ENCODE measurements at places on chromosomes 11 and 22.

DNA sequence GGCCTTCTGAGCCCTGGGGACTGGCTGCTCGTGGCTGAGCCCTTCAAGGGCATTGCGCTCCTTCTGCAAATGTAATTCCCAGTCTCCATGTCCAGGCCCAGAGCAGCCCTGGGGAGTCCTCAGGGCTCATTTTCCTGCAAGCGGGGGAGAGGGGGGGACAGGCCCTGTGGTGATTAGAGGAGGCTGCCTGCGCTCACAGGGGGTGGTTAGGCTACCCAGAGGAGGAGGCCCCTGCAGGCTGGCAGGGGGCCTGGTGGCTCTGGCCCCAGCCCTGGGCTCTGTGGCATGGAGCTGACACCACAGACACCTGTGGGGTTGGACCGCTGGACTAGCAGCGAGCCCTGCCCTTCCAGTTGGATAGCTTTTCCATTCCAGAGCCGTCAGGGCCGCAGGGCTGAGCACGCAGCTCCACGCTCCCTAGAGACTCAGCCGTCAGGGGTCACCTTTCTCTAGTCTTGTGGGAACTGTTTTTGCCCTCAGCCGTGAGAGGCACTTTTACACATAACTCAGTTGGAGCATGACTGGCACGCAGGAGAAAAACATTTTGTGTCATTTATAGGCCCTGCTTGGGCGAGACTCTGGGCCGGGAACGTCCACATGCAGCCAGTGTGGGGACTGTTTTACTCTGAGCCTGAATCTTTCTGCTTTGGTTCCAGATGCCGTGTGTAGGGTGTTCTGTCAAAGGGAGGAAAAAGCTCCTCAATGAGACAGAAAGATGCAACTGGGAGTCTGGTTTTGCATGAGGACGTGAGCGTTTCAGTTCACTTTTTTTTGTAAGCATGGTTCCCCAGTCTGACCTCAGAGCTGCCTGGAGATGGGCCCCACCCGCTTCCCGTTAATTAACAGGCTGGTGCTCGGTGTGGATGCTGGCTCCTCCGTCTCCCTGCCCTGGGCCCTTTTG is 58.1 kb downstream of the LRP5 start:
- DNase-seq, result no peak

DNA sequence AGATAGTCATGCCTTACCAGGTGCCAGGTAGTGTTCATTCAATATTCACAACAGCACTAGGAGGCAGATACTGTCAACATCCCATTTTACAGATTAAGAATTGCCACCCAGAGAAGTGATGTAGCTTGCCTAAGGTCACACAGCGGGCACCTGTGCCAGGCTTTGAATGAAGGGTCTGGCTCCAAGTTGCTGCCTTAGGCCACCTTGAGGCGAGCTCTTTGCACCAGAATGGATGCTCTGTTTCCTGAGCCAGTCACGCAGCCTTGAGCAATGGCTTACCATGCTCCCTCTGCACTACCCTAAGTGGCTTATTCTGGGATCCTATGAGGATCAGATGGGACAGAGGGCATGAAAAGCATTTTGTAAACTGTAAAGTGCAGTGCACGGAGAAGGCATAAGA is 25.1 kb upstream of the TIMP3 start:
- DNase-seq, result no peak

GRCh38 chr11:95282291-95282751 is 51.3 kb upstream of the SESN3 start:
- DNase-seq, result no peak

DNA sequence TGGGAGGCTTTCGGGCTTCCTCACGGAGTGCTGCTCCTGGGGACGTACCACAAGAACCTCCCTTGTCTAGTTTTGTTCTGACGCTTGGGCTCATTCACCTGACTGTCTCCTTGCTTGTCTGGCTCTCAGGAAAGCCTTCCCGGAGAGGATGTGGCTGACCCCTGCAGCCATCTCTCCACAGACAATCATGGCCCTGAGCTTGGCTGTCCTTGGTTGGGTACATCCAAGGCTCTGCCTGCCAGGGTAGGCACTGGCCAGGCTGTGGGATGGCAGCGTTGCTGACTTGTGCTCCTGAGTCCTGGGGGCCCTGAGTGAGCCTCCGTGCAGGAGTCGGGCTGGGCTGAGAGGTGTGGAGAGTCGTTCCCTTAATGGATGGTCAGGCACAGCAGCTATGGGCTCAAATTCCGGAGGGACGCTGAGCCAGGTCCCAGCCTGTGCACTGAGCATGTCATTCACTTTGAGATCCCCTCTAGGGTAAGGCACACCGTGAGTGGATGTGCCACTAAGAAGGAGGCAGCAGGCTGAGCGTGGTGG is 32.8 kb downstream of the BCR start:
- DNase-seq, result no peak

DNA sequence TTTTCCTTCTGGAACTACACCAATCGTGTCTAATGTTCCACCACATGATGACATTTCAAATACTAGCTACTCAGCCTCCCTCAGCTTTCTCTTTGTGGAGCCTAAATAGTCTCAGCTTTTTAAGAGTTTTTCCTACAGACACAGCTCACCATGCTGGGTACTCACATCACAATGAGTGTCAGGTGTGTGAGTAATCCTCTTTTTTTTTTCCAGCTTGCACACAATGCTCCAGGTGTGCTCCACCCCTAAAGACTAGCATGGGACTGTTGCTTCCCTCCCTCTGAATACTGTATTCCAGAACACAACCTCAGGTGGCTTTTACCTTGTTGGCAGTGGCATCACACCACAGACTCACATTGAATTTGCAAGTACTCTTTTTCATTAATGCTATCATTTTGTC is 11.7 kb downstream of the BTG4 start:
- no peak for DNase-seq

GRCh38 chr11:134243913-134244312 is 9.2 kb downstream of the THYN1 start:
- no peak for DNase-seq

DNA sequence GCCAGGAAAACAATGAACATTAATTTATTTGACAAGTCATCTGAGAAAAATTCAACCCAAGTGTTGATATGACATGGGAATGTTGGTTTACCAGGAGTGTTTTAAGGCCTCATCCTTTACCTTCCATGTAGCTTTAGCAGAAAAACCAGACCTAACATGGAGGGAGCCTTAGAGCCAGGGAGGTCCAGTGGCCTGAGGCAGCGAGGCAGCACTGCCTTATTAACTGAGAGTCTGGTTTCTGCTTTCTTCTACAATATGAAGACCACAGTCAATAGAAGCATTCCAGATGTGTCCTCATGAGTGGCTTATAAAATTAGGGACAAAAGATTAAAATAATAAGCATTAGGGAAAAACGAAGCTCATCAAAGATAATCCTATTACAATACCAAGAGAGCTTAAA is 61.5 kb downstream of the DKK3 start:
- DNase-seq, result no peak

DNA sequence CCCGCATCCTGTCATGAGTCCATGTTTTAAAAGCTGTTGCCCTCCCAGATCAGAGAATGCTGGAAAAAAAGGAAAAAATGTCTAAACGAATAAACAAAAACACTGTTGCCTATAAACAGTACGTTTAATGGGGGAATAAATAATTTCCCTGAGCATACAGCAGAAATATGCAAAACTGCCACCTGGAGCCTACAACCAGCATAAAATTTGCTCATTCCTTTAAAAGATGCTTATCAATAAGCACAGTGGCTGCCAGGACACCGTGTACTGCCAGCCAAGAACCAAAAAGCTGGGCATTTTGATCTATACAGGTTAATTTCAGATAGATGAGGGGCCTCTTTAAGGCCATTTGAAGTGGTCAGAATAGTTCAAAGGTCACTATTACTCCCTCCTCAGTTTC is 5.7 kb upstream of the CPT1A start:
- DNase-seq, result no peak

DNA sequence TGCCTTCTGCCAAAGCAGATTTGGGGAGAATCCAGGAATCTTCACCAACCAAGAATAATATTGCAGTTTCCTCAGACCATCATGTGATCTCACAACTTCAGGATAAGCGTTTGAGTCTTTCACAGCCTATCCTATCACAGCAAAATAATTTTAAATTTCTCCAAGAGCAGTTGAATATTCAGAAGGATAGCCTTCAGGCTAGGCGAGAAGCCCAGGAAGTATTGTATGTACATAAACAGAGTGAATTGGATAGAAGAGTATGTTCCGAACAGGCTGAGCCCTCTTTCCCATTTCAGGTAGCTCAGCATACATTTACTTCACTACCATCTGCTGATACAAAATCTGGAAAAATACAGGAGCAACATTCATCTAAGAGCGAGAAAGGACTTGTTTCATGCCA is 36.1 kb downstream of the CEP295 start:
- DNase-seq, result no peak

DNA sequence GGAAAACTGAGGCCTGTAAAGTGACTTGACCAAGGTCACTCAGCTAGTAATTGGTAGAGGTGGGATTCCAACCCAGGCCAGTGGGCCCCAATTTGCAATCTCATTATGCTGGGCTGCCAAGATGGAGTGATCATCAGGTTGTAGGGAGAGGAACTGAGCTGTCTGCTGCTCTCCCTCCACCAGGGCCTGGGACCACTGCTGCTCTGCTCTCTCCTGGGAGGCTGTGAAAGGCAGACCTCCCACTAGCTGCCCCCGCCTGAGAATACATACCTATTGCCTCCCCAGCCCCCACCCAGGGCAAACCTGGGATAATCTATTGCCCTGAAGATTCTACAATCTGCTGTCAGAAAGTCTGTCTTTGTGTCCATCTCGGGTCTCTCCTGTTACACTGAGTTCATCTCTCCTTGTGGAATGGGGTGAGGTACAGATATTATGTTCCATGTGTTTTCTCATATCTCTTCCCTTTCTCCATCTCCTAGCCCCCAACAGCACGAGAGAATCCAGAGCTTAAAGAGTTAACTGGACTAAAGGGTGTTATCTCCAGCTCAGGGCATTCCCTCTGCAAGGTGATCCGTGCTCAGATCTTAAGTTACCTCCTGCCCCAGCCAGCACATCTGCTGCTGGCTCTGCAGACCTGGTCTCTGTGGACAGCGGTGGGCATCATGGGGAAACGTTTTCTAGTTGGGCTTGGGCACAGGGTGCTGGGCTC is 5.6 kb downstream of the NECTIN1 start:
- DNase-seq, result no peak

DNA sequence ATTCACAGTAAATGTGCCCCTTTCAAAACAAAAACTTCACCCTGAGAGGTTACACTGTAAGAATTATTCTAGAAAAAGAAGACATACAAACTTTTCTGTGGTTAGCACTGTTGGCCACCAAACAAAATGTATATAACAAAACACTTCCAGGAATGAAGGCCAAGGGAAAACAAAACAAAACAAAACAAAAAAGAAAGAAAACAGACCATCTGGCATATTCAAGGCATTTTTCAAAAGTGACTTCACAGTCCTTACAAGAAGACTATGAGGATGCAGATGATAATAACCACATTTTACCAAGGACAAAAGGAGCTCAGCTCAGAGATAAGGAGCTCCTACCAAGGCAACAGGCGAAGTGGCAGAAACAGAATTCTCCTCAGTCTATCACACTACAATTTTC is 24.9 kb downstream of the CTSC start:
- no peak for DNase-seq

DNA sequence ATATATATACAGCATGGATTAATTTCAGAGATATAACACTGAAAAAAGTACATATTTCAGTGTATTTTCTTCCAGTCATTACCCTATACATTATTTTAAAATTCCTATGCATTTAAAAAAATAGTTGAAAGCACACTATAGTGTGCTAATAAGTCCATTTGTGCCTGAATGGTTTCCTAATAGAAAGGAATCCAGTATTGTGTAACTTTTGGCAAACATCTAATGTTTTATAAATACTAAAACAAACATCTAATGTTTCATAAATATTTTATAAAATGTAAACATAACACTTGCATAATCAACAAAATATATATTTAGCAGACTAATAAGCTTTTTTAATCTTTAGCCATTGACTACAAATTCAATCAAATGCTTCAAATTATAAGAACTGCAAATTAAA is 126.6 kb upstream of the FIBIN start:
- DNase-seq, result no peak

DNA sequence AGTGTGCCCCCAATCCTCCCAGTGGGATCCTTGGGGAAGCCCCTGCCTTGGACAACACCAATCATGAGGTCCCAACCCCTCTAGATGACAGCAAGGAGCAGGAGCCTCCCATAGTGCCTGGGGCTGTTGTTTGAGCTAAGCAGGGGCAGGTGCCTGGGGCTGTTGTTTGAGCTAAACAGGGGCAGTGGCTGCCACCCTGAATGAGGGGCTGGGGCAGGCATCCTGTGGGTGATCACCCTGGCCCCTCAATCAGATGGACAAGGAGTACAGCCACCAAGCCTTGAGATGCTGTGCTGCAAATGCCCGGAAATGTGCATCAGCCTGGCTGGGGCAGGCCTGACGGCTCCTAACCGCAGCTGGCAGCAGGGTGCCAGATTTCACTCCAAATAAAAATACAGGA is 66.7 kb downstream of the MYEOV start:
- DNase-seq, result no peak

- DNase-seq, result no peak
Measured at GRCh38 chr11:6413791-6414201, 5.1 kb downstream of the APBB1 start.

DNA sequence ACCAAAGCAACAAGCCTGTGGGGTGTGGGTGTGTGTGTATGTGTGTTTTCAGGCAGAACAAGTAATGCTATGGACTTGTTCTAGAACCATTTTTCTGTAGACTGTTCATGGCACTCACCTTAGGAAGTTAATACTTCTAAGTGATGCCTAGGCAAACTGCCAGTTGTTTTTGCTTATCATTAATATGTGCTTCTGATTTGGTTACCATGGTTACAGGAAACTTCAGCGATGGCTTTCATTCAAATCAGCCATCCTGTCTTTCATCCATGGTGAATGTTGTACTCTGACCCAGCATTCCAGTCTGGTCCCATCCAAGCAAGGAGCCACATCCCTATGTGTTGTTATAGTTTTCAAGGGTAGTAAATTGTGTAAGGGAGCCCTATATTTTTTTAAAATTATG is 49.8 kb upstream of the ARHGAP20 start:
- DNase-seq, result no peak

GRCh38 chr22:29700206-29700899 is 19.4 kb upstream of the CABP7 start:
- DNase-seq, result no peak

DNA sequence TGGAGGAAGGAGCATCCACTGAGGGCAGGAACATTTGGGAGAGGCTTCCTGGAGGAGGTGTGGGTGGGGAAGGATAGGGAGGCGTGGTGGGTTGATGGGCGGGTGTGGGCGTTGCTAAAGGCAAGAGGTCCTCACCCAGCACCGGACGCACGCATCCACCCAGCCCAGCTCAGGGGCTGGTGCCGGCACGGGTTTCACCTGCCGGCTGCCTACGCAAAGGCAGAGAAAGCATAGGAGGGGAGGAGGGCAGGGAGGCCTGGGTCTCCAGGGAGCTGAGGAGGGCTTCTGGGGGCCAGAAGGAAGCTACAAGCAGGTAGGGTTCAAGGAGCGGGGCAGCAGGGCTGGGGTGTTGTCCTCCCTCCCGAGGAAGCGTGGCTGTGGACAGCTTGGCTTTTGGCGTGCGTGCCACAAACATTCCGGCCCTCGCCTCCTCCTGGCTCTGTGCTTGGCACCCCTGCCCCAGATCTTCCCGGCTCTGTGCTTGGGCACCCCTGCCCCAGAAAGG is 7.8 kb downstream of the SSH3 start:
- DNase-seq, result no peak
